ENCODE measurements at places on chromosomes 2 and 18. TPM values are rescaled to one million over a fixed set of nuclear protein-coding genes. Genes with fewer than 3 reads are reported as not detected.

DNA sequence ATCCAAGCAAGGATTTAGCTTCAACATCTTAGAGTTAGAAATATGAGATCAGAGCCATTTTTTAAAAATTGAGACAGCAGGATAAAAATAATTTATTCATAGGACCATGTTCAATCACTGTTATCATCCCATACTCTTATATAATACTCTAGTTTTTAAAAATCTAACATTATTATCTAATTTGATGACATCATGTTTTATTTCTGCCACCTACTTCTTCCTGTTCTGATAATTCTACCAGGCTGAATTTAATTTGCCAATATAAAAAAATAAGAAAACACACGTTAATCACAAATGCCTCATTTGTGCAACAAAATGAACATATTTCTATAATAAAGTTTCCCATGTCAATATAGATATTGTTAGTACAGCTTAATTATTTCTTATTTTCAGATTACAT is 621.7 kb downstream of the KCNJ3 start:
- no peak for DNase-seq

DNA sequence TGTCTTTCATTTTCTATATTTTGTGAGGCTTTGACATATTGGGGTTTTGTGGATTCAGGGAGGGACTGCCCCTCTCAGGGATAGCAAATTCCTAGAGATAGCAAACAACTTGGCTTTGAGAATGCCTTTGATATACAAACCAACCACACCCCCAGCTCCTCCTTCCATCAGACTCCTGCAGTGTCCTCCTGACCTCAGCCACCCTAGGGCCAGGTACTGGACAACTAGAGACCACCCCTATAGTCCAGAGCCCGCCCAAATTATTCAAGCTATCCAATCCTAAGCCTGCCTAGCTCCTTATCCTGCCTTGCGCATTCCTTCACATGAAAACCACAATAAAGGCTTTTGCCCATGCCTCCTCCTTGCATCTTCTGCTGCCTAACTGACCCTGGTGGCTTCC is 22.9 kb upstream of the STAM2 start:
- no peak for DNase-seq

GRCh38 chr18:27382567-27383216 is 197.6 kb upstream of the CHST9 start:
- no peak for DNase-seq

DNA sequence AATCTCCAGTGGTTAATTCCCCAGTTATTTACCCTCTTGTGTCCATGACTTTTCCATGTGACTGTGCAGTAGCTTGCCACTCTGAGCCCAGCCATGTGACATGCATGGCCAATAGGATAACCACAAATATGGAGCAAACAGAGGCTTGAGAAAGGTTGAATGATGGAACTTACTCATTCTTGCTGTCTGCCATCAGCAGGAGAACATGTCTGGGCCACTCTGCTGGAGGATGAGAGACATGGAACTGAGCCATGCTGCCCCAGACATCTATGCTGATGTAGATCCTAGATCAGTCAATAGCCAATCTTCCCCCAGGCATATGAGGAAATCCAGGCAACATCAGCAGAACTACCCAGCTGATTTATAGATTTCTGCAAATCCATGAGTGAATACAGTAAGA is 992.3 kb upstream of the FANCL start:
- DNase-seq = no peak

GRCh38 chr2:157727693-157728092 is 99.0 kb upstream of the ACVR1C start:
- DNase-seq = no peak

GRCh38 chr2:173126819-173127218 is 51.2 kb downstream of the MAP3K20 start:
- DNase-seq = no peak

- DNase-seq = no peak
Measured at GRCh38 chr2:176038694-176039093, 36.6 kb upstream of the LNPK start.

GRCh38 chr2:196369967-196370366 is 198.6 kb upstream of the STK17B start:
- DNase-seq = no peak

GRCh38 chr18:22528291-22528690 is 110.6 kb upstream of the CTAGE1 start:
- no peak for DNase-seq

DNA sequence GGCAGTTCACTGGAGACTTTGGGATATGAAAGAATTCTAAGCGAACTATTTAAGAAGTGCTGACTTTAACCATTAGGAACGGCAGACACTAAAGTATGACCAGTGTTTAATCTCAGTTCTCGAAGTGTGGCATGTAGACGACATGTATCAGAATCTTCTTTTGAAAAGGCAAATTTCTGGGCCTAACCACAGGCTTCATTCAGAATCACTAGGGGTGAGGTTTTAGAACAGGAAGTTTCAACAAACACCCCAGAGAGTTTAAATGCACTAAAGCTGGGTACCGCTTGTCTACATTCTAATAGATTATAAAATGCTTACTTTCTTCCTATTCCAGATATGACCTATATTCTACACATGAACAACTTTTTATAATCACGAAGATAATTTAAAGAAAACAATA is 180.3 kb downstream of the ANKRD44 start:
- DNase-seq = peak; percentile 35

DNA sequence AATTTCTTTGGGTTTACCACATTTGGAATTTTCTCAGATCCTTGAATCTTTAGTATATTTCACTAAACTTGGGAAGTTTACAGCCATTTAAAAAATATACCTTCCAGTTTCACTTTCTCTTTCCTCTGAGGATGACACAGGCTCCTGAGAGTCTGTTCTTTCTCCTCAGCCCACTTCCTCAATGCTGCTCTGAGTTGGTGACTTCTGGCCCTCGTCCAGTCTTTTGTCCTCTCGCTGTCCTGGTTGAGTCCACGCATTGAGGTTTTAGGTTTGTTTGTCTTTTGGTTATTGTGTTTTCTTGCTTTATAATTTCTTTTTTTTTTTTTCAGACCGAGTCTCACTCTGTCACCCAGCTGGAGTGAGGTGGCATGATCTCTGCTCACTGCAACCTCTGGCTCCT is 40.7 kb upstream of the GALR1 start:
- peak; percentile 54 for DNase-seq

DNA sequence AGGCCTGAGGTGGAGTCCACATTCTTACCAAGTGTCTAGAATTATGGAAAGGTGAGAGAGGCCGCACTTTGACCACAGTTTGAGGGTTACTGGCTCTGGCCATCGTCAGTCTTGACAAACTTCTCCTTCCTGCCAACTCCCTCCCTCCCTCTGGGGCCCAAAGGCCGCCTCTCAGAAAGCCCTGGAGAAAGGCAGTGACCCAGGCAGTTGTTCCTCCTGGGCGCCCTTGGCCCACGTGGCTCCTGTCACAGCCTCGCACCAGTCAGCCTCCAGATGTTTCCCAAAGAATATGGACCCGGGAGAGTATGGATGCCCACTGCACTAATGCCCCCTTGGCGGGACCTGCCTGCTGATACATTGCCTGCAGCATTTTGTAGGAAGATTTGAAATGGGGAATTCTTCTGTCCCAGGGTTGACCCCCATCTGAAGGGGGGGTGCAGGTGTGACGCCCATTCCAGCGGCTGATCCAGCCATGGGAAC is 61.7 kb downstream of the ASB1 start:
- no peak for DNase-seq

- no peak for DNase-seq
Measured at GRCh38 chr2:36388472-36388871, 32.9 kb downstream of the CRIM1 start.

GRCh38 chr2:24182507-24182906 is 7.7 kb downstream of the FAM228A start:
- DNase-seq = no peak

- no peak for DNase-seq
Measured at GRCh38 chr2:209401788-209402187, 22.1 kb upstream of the MAP2 start.

Gene MARS2
- total RNA-seq = 12.3 TPM

Gene AFF3
- total RNA-seq = 3.9 TPM

Gene NEU2
- total RNA-seq = not detected

Gene OTOS
- not detected for total RNA-seq

Gene RANBP2
- total RNA-seq = 89.8 TPM

Gene CCDC85A
- total RNA-seq = not detected

Gene DLGAP1
- total RNA-seq = 0.67 TPM

Gene PDCL3
- 17.8 TPM for total RNA-seq

Gene GAREM2
- total RNA-seq = 3.2 TPM

Gene ACOXL
- total RNA-seq = not detected

Gene MC2R
- not detected for total RNA-seq

Gene G6PC2
- not detected for total RNA-seq

Gene MYO5B
- not detected for total RNA-seq

Measured in CD4-positive, alpha-beta memory T cell (primary cell).